Activated gamma-delta T cell treated with anti-CD3 and anti-CD28 coated beads, Interleukin-2, amount 50 U/mL, for 16 hours (primary cell): ENCODE measurements at places on chromosomes 6 and 20.

DNA sequence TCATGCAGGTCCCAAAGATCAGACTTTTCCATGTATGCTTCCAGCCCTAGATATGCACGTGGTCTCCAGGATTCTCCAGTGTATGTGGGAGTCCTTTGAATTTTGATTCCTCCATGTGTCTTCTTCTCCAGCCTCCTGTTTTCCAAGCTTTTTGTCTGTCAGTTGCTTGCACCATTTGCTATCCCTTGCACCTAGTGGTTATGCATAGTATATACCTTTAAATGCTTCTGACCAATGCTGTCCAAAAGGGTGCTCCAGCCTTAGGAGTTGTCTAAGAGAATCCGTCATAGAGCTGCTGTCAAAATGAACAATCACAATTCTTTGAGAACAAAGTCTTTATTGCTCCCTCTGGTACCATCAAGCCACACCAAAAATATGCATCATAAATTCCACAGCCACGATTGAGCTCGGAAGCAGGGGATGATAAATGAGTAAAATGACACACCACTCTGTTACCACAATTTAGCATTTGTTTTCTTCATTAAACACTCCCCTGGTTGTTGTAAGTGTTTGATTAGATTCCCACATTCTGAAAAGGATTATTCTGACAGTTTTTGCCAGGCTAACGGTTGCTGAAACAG lies 706.2 kb upstream of the GJE1 start:
- no peak for DNase-seq

DNA sequence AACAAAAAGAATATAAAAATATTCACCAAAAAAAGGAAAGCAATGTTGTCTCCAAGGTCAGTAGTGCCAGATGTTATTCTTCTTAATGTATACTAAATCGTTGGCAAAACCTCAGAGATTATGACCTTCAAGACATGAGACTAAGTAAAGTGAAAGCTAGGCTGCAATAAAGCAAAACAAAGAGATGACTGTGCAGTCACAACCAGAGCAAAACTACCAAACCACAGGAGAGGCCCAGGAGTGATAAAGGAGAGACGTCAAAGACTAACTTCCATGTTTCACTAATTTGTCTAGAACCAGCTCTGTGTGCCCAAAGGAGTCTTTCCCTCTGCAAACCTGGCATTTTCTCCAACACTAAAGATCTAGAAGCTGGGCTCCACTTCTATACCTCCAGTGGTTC lies 155.9 kb upstream of the POU3F2 start:
- DNase-seq, result no peak

GRCh38 chr6:161265975-161266374 lies 7.9 kb downstream of the AGPAT4 start:
- DNase-seq, result no peak

DNA sequence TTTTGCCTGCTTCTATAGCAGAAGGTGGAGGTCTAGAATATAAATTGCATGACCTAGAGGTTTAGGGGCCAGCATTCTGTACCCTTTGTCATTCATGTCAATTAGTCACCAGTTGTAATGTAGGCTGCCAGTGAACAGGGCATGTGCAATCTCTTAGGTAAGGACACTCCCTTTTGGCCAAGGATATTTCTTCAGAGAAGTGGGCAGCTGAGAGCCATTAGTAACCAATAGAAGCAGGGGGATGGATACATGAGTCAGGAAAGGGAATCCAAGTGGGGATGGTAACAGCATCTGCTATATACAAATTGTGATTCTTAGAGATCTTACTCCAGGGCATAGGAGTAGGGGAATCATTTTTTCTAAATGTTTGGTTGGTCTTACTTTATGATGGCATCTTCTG lies 494.2 kb upstream of the JAG1 start:
- DNase-seq, result no peak

GRCh38 chr20:32527447-32528055 lies 57.6 kb downstream of the NOL4L start:
- DNase-seq, result no peak

- DNase-seq, result no peak
These were observed 7.3 kb upstream of the BPIFA2 start for GRCh38 chr20:33160681-33161080.

DNA sequence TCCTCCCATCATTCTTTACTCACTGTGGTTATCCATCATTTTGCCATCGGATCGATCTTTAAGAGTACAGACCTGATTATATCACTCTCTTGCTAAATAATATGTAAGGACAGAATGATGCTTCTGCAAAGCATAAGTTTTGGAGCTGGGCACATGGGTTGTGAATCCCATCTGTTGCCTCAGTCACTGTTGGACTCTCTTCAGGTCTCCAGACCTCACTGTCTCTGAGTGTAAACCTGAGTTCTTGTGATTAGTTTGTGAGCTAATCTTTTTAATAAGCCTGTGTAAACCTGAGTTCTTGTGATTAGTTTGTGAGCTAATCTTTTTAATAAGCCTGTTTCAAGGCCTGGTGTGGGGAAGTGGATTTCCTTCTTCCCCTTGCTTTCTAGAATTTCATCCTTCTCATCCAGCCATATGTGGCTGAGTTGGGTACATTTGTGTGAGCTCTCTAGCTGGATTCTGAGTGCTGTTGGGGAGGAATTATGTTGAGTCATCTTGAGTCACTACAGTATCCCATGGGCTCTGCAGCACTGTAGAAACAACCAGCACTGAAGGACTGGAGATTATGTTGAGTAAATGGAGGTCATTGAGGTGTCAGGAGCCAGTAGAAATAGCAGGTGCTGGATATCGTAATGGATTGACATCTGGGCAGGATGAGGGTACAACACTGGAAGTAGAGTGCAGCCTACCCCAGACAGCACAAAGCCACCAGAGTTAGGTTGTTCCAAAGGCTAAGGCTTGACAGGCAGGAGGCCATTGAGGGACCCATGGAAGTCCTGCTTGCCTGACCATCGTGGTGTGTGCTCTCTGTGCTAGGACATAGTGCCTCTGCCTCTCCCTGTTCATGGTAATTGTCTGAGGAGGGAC lies 52.4 kb downstream of the SCAND1 start:
- DNase-seq, result no peak

DNA sequence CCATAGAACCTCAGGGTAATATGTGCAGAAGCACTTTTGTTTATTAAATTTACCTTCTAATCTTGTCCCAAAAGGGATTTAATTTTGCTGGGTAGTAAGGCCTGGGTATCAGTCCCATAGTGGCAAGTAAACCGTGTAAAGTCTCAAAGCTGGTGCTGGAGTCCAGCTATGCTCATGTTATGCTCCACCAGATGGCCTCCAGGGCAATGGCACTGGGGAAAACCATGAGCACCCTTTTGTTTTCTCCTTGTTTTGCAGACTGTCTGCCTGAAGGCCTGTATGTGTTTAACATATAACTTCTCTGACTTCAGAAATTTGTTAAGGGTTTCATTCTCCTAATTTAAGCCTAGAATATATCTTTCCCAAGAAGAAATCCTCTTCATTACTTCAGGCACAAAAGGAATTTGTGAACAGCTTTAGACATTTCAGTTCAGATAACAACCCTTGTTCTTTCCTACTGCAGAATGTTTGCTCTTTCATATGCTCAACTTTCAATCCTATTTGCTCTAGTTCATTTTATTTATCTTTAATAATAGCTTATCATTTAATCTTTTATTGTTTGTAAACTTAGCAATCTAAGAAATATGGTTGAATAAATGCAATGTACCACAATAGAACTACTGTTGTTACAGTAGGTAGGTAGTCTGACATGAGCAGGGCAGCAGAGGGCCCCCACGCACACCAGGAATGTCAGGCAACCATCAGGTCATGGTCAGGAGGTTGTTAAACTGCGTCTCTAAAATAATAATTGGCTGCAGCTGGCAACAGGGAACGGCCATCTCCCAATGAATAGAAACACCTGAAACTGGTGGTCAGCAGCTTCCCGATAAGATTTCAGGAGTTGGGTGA lies 162.8 kb downstream of the TENT5A start:
- DNase-seq, result no peak

DNA sequence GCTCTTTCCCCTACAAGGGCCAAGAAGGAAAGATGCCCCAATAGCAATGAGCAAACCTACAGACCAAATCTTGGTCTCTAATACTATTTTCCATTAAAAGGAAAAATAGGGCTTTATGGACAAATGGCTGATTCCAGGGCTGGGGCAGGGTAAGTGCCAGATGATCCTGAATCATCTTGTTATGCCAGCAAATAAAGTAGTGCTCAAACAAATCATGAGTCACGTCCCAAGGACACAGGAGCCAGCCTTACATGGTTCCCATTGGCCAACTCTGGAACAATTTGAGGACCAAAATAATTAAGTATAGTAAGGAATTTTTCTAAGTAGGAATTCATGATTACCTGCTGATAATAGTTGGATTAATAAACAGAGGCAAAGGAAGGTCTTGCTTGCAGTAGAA lies 53.2 kb upstream of the NKX2-4 start:
- no peak for DNase-seq

DNA sequence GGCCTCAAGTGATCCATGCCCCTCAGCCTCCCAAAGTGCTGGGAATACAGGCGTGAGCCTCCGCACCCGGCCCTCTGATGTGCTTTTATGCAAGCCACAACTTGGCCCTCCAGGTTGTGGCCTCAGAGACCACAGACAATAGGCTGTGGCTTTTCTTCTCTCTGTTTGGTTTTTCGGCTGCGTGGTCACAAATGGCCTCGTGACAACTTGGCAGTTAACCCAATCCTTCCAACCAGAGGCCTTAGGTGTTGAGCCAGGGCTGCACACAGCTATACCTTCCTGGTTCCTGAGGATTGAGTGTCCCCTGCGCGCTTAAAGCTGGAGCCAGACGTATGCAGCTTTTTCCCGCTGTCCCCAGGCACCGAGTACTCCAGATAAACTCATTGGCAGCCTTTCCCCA lies 6.3 kb upstream of the TGM3 start:
- DNase-seq, result no peak

DNA sequence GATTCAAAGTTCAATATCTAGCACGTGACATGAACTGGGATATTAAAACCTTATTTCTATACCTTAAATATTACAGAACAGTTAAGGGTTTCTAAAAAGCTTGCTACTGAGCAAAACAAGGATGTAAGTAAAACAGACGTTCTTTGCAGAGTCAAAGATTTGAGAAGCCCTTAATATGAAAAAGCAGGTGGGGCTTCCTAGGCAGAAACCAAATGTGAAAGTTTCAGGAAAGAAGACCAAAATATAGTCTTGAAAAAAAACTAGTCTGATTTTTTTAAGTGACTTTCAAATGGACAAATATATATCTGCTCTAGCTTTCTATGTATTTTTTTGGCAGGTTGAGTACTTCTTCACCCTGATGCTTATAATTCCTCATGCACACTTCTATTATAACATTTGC lies 63.2 kb downstream of the TNFRSF21 start:
- DNase-seq, result no peak

DNA sequence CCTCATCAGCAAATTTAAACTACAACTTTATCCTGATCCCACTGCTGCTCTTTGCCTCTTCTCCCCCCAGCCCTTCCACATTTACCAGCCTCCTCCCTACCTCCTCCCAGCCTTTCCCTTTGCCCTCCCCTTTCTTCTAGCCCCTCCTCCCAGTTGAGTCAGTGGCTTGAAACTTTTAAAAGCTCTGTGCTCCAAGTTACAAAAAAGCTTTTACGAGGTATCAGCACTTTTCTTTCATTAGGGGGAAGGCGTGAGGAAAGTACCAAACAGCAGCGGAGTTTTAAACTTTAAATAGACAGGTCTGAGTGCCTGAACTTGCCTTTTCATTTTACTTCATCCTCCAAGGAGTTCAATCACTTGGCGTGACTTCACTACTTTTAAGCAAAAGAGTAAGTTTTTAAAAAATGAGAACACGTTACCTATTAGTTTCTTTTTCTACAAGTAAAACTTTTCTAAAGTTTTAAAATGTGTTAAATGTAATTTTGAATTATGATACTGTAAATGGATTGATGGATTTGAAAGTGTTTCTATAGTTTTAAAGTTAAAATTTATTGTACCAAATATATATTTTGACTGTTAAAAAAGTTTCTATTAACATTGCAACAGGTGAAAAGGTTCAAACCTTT lies at the start of gene GJA1:
TSS of gene GJA1 (plus strand) at position 203 of the 626 bp plus-strand sequence. CDS start 11,202 bp downstream, outside the sequence.
- no peak for DNase-seq

- no peak for DNase-seq
These were observed 32.3 kb upstream of the AFDN start for GRCh38 chr6:167794161-167795157.

- DNase-seq, result no peak
These were observed 623 bp downstream of the MYBL2 start for GRCh38 chr20:43667341-43668132.

GRCh38 chr20:46057856-46058598 lies 29.0 kb downstream of the SLC12A5 start:
- DNase-seq, result no peak

GRCh38 chr20:24337069-24337468 lies 132.4 kb upstream of the SYNDIG1 start:
- DNase-seq, result no peak

- no peak for DNase-seq
These were observed 116.1 kb upstream of the CCN2 start for GRCh38 chr6:132067286-132067685.

- no peak for DNase-seq
These were observed 8.4 kb upstream of the COL20A1 start for GRCh38 chr20:63284544-63284949.

DNA sequence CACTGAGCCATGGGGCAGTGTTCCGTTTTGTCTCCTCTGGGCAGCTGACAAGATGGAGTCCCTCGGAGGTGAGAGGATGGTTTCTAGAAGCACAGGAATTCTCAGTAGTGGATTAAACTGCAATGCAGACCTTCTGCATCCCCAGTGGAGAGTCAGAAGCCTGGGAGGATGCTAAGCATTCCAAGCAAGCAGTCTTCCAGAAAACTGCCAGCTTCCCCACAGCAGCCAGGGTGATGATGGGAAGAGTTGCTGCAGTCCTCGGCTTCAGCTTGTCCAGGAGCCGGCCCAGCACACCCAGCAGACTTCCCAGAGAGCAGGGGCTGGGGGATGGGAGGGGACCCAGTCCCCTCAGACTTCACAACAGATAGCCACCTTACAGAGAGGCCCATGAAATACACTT lies 163.6 kb downstream of the LY86 start:
- DNase-seq, result no peak

DNA sequence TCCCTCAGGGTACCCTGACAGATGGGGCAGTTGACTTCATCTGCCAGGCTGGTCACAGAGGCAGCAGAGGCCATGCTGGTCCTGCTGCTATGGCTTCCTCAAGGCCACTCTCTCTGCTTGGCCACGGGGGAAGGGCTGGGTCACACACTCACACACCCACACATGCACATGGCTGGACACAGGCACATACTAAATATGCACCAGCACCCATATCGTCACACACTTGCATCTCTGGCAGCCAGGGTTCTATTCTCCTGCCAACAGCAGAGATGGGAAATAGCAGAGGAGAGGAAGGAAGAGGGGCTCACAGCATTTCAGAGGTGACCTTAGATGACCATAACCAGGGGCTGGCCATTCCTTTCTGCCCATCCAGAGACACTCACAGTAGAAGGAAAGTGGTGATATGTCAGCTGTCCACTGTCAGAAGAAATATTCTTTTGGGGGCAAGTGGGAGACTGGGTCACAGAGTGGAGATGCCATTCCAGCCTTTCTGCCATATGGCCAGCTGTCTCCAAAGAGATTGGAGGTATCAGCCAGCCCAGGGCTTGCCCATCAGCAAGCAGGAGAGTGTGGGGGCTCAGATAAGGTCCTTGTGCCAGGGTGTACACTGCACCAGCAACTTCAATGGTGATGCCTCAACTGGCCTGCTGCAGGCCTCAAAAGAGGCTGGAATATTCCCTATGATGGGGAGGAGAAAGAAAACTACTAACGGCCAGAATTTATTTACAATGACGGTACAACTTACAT lies at the start of gene TRIM10:
TSS of gene TRIM10 (minus strand) at position 427 of the 747 bp plus-strand sequence. CDS start at position 74, 353 bp downstream.
- DNase-seq, result no peak

GRCh38 chr6:137471986-137472385 lies 22.2 kb downstream of the OLIG3 start:
- no peak for DNase-seq

GRCh38 chr20:47315339-47316056 lies 41.0 kb downstream of the ZMYND8 start:
- DNase-seq, result no peak
